Stimulated activated CD8-positive, alpha-beta memory T cell treated with anti-CD3 and anti-CD28 coated beads, Interleukin-7, amount 100 ng/mL, for 24 hours (primary cell): ENCODE measurements at places on chromosomes 12 and 14.

DNA sequence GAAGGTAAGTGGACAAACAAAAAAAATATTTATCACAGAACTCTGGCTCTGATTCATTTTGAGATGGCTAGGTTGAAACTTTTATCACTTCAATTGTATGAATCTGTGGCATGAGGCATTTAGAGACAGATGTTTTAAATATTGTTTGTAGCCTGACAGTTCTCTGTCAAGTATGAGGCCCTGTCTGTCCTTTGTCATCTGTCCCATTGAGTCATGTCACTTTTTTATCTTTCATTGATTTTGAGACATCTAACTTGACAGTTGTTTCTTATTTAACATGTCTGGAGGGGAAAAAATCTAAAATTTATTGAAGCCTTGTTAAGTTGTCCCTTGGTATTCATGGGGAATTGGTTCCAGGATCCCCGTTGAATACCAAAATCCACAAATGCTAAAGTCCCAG lies 829.5 kb downstream of the FSCB start:
- DNase-seq: no peak

GRCh38 chr12:122990961-122991622 lies 10.6 kb downstream of the ARL6IP4 start:
- DNase-seq: no peak

DNA sequence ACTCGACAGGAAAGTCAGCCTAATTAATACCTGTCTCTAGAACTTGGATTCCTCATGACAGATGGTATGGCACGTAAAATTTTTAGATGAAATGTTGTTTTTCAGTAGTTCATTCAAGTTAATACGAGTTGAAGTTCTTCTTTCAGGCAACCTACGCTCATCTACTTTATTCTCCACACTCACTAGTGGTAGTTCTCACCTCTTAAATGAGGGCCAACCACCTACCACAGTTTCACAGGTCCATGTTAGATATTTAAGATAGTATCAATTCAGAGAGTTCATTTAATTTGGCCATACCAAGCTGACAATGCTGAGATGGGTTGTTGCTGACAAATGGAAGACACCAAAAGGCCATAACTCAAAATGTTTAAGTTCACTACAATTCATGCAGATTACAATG lies 50.6 kb downstream of the NIN start:
- no peak for DNase-seq

- DNase-seq: no peak
Measured at GRCh38 chr14:70789361-70789760, 20.0 kb downstream of the MAP3K9 start.

GRCh38 chr12:57224973-57225679 lies 4.4 kb upstream of the SHMT2 start:
- no peak for DNase-seq

DNA sequence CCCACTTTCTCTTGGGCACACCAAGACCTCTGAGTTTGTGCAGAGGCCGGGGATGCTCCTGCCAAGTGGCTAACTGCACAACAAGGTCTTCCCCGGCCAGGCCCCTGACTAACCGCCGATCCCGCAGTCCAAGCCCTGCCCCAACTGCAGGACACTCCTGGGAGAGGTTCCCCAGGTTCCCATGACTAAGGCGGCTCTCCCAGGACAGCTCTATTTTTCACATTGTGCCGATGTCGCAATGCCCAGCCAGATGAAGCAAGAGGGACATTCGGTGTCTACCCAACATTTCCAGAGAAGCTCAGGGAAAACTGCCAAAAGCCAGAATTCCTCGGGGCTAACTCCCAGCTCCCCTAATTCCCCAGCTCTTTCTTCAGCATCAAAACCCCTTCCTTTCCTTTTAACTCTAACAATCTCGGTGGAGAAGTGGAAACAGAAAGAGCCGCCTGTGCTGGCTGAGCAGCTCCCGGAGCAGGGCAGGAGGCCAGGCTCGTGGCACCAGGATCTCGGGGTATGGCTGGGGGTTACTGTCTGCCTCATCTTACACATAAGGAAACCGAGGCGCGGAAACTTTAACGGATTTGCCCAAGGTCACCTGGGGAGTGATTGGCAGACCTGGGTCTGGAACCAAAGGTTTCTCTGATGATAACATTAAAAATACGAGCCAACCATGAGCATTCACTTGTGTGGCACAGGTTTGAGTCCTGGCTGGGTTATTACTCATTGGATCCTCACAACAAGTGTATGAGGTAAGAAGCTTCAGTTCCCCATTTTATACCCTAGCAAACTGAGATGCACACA lies 318.2 kb downstream of the BCL11B start:
- no peak for DNase-seq

DNA sequence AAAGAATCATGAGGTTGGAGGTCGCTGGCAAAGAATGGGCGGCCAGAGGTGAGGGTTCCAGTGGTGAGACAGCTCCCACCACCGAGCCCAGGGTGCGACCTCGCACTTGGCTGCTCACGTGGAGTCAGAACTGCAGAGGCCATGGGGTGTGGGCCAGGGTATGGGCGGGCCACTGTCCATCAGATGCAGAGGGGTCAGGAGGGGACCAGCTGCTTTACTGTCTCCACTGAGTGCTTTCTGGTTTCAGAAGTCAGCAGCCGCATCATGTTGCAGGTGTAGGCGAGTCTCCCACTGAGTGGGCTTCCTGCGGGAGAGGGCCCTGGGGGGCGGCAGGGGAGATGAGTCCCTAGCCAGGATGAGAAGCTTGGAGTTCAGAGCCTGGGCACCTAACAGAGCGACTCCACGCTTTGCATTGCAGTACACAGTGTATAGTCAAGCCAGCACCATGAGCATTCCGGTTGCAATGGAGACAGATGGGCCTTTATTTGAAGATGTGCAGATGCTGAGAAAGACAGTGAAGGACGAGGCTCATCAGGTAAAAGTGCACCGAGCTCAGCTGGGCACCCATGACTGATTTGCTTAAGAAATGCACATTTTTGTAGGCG lies 46.9 kb upstream of the DYNC1H1 start:
- no peak for DNase-seq

- peak; percentile 16 for DNase-seq
Measured at GRCh38 chr12:103928682-103929045, 1.5 kb upstream of the HSP90B1 start.

DNA sequence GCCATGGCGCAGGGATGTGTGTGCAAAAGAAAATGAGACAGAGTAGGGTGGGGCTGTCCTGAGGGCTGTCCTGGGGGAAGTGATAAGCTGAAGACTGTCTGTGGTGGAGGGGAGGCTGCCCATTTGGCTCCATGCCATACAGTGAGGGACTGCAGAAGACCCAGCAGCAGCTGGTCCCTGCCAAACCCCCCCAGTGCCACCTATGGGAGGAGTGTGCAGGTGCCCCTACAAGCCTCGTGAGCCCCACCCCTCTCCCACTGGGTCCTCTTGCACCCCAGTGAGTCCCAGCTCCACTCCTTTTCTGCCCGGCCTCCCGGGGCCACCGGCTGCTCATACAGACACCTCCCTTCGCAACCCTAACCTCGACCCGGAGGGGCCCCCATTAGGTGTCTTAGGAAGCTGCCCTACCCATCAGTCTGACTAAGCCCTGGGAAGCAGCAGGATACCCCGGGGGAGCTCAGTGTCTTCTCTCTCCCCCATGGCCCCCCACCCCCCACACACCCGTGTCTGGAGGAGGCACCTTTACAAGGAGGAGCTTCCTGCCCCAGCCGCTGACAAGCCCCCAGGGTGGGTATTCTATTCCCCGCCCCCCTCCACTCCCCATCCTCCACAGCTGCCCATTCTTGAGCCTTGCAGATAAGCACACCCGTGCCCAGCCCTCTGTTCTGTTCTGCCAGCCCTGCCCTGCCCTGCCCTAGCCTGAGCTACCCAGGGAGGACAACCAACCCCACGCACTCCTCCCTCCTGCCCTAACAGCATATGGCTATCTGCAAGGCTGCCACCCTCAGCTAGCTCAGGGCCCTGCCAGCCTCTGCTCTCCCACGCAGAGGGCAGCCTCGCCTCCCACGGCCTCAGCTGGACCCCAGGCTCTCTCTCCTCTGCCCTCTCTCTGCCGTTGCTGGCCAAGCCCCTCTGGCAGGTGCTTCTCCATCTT lies 41.9 kb downstream of the SLC6A12 start:
- DNase-seq: no peak

GRCh38 chr12:6376870-6377666 lies 1.7 kb upstream of the SCNN1A start:
- no peak for DNase-seq

- DNase-seq: no peak
Measured at GRCh38 chr14:77979171-77979570, 179.3 kb downstream of the ADCK1 start.

GRCh38 chr12:3135522-3136461 lies 58.6 kb downstream of the TSPAN9 start:
- DNase-seq: no peak

DNA sequence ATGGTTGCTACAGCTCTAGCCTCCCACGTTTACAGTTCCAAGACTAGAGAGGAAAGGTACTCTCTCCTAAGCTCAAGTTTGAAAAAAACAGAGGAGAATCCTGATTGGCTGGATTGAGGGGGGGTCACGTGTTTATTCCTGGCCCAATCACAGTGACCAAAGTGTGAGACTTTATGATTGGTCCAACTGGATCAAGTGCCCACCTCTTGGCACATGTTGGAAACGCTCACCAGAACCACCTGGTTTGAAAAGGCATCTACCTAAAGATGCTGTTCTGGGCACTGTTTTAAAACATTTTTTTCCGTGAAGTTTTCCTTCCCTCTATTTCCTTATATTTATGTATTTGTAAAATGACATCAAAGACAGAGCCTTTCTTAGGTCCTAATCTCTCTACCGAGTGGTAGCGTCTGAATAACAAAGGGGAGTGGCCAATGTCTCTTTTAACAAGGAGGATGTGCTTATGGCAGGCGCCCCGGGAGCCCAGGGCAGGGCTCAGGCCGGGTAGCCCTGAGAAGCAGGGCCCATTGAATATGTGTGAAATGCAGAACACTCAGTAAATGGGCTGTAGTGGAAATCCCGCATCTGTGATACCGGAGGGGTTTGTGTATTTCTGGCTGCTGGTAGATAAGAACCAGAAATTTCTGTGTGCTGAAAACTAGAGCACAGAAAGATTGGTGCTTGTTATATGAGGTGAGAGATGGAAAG lies 146.2 kb downstream of the ATP23 start:
- no peak for DNase-seq

GRCh38 chr12:49331380-49332222 lies 5.4 kb downstream of the C1QL4 start:
- no peak for DNase-seq

DNA sequence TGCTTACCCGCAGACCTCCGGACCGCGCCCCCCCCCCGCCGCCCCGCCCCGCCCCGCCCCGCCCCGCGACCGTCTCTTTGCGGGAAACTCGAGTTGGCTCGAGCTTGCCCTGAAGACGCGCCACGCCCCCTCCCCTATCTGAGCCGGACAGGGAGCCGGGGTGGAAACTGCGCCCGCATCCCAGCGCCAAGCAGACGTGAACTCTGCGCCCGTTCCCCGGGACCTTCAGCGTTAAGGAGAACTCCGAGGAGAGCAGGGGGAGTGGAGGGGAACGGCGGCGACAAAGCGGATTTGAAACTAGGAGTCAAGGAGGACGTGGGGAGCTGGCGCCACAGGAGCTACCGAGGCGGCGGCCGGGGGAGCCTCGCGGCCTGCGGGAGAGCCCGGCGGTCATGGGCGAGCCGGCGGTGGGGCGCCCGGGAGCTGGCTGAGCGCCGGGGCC lies at the start of gene KCNK13:
Gene KCNK13 (plus strand): TSS at position 310 of the 442 bp plus-strand sequence. CDS start 212 bp downstream, outside the sequence.
- no peak for DNase-seq

GRCh38 chr12:57093415-57094207 lies 4.7 kb downstream of the NAB2 start:
- DNase-seq: no peak

- DNase-seq: no peak
Measured at GRCh38 chr14:50808053-50808452, 22.9 kb downstream of the NIN start.

GRCh38 chr12:103844305-103844704 lies 3.3 kb upstream of the NT5DC3 start:
- DNase-seq: no peak

DNA sequence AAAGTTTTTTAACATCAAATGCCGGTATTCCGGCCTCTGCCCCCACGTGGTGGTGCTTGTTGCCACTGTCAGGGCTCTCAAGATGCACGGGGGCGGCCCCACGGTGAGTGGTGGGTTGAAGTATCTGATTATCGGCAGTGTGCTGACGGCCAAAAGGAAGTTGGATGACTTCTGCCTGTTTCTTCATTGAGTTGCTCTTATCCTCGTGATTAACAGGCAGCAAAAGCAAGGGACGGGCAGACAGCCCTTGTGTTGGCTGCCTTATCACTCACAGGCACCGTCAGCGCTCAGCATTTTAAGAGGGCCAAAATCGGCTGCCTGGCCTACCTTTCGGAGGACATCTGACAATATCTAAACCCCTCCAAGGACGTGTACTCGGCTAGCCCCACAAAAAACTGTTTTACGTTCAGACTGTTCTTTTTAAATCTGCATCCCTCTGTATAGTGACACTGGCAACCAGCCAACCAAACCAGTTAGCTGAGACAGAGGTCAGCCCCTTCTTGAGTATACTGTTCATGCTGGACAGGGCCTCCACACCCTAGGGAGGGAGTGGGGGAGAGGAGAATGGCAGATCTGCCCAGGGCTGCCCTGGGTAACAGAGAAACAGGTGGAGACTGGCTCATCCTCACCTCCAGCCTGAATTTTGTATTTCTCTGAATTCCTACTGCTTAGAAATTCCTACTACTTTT lies 22.9 kb upstream of the AKAP5 start:
- no peak for DNase-seq

- no peak for DNase-seq
Measured at GRCh38 chr14:67734675-67735074, 33.0 kb downstream of the RDH12 start.

DNA sequence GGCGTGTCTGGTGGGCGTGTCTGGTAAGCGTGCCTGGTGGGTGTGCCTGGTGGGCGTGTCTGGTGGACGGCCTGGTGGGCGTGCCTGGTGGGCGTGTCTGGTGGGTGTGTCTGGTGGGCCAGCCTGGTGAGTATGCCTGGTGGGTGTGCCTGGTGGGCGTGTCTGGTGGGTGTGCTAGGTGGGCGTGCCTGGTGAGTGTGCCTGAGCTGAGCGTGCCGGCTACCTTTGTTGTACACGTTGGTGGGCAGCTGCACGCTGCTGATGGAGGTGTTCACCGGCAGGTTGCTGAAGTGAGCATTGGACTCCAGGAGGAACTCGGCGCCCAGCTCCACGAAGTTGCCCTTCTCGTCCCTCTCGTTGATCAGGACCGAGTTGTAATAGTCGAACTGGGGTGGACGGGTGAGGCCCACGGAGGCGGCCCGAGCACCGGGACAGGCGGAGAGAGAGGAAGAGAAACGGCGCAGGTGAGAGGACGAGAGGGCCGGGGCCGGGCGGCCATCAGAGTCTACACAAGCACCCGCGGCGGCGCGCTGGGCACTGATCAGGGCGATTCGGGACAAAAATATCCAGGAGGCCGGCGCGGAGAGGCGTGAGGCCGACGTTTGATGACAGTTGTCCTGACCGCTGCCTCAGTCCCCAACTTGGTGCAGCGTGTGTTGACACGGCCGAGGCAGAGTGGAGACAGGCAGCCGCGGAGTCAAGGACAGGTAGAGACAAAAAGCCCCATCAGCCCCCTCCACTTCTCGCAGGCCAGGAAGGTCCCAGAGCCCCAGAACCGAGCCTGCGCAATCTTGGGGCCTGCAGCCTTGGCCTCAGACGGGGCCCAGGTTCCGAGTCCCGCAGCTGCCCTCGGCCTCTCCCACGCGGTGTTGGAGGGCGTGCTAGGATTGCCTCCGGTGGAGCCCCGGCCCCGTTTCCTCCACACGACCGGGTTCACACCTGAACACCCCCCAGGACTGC lies 10.5 kb downstream of the CACNA2D4 start:
- DNase-seq: no peak
